ENCODE measurements at places on chromosomes 11 and 22.

DNA sequence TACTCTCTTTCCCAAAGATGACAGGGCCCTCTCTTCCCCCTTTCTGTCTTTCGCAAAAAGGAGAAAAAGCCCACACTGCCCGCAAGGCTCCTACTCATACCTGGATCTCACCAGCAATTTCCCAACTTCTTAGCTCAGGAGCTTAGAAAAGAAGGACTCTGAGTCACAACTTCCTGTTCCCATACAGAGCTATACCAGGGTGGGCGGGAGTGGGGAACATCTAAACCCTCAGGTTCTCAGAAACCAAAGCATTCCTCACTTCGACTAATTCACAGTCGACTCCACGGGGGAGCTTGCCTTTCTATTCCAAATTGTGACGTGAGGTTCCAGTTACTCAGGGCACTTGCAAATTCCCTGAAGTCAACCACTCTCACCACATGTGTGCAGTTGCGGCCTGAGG lies 61.9 kb downstream of the MTNR1B start:
- no peak for DNase-seq

DNA sequence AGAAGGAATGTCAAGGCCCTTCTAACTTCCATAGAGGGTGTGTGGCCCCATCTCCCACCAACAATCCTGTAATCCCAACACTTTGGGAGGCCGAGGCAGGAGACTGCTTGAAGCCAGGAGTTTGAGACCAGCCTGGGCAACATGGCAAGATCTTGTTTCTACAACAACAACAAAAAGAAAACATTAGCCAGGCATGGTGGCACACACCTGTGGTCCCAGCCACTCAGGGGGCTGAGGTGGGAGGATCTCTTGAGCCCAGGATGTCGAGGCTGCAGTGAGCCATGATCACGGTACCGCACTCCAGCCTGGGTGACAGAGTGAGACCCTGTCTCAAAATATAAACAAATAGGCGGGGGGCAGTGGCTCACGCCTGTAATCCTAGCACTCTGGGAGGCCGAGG lies 16.9 kb downstream of the TSPAN32 start:
- DNase-seq = no peak

DNA sequence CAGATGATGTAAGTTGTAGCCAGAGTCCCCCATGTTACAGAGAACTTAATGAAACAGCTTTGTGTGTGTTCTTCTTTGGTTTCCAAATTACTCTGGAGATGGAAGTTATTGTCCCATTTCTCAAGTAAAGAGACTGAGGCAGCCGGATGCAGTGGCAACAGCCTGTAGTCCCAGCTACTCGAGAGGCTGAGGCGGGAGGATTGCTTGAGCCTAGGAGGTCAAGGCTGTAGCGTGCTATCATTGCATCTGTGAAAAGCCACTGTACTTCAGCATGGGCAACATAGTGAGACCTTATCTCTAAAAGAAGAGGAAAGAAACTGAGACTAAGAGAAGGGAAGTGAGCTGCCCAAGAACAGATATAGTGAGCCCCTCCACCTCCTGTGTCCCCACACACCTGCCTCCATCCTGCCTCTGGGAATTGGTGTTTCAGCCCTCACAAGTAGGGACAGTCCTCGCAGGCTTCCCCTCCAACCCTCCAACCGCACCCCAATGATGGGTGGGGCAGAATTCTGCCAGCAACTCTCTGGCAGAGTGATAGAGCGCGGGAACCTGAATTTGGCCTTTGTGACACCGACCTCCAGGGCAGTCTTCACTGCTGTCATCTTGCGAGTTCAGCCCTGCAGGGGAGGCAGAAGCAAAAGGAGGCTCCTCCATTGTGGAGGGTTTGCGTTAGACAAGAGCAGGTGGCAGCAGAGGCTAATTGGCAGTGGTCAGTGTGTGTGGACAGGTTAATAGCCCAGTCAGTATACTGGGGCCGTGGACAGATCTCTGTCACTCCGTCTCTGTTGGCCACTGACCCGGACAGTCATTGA lies 1.6 kb downstream of the PDXP start:
- DNase-seq = no peak

GRCh38 chr11:27505781-27506180 lies 788 bp downstream of the LIN7C start:
- DNase-seq = no peak

GRCh38 chr11:35357923-35358322 lies 61.4 kb downstream of the SLC1A2 start:
- DNase-seq = no peak

- DNase-seq = no peak
These were observed 869 bp downstream of the ZC3H7B start for GRCh38 chr22:41302021-41302767.

GRCh38 chr22:40007853-40008710 lies 13.3 kb downstream of the FAM83F start:
- no peak for DNase-seq

GRCh38 chr11:15783619-15784018 lies 572.7 kb downstream of the SOX6 start:
- DNase-seq = no peak

GRCh38 chr22:34129691-34130486 lies 209.6 kb upstream of the LARGE1 start:
- no peak for DNase-seq
